ENCODE measurements at places on chromosomes 3 and 15. TPM values are rescaled to one million over a fixed set of nuclear protein-coding genes. Genes with fewer than 3 reads are reported as not detected.

DNA sequence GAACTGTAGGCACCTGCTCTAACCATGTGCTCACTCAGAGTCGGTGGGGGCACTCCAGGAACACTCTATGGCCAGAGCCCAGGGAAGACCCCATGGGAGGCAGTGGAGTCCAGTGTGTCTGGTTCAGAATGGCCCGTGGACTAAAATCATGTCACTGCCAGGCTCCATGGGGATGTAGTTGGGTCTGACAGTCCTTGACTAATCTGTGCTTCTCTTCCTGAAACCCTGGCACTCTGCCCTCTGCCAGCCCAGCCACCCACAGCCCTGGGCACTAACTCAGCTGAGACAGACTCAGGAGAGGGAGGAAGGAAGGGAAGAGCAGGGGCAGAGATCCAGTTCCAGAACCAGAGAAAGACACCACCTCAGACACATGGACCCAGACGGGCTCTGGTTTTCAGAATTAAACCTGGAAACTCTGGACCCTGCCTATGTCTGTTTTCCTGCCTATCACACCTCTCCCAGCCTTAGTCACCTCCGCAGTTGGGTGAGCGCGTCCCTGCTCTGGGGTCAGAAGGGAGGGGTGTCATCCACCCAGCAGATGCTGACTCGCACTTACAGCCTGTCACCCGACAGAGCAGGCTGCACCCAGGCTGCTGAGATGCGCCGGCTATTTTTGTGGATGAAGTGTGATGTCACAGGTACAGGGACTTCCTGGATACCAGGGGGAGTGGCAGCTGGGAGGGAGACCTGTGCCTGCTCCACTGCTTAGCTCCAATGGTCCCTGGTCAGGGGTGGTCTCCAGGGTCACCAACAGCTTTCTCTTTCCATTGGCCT is 56.8 kb upstream of the INSYN1 start:
- DNase-seq, result peak; percentile 64
- H3K4me3 ChIP-seq, result no peak overlapping the region
- H3K36me3 ChIP-seq, result no peaks in the 10 kb centered on the region
- H3K27ac ChIP-seq, result no peak overlapping the region

- no peak overlapping the region for H3K4me3 ChIP-seq
- no peaks in the 10 kb centered on the region for H3K27me3 ChIP-seq
- peaks cover 54% of the 10 kb centered on the region for H3K4me1 ChIP-seq
- peak; percentile 59 for DNase-seq
- H3K27ac ChIP-seq, result peak overlapping the region; percentile 85
These were observed 576.4 kb downstream of the FOXP1 start for GRCh38 chr3:71006810-71007785.

- H3K4me3 ChIP-seq, result no peak overlapping the region
- H3K36me3 ChIP-seq, result peaks cover 8% of the 10 kb centered on the region
- H3K4me1 ChIP-seq, result no peaks in the 10 kb centered on the region
- no peak for DNase-seq
- H3K27ac ChIP-seq, result no peak overlapping the region
These were observed 37.2 kb downstream of the CCK start for GRCh38 chr3:42228796-42229195.

DNA sequence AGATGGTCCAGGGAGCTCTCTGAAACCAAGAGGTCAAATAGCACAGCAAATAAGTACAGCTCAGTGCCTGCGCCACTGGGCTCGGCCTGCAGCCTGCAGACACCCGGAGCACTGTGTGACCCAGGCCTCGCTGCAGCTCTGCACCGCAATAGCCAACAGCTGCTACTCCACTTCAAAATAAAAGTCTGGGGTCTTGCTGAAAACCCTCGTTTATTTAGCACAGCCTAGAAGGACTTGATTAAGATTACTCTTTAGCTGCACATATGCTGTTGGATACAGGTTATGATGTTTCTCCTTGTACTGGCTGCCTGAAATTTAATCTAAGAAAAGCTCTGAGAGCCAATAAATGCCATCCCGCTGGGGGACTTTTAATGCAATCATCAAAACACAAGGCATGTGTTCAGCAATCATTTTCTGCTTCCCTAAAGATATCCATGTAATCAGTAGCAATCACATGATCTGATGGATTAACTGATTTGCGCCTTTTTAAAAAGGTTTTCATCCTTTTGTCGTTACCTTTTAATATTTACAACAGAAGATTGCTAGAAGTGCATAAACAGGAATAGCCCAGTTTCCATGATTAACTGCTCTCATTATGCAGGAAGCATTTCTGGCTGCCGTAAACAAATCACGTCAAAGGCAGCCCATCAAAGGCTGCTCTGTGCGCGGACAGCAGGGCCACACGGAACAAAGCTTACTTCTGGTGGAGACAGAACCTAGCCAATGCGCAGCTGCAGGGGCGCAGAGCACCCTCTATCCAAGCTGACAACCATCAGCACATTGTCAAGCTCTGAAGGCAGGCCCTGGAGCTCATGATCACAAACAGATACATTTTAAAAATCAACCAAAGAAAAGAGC is 58.8 kb downstream of the CLASP2 start:
- peak; percentile 28 for DNase-seq
- H3K4me1 ChIP-seq, result no peaks in the 10 kb centered on the region
- peak overlapping the region; percentile 28 for H3K27ac ChIP-seq
- H3K4me3 ChIP-seq, result peak overlapping the region; percentile 25
- no peaks in the 10 kb centered on the region for H3K27me3 ChIP-seq

LSAMP gene
- total RNA-seq, result 2.0 TPM

- H3K4me1 ChIP-seq, result peaks cover 12% of the 10 kb centered on the region
- H3K4me3 ChIP-seq, result no peak overlapping the region
- DNase-seq, result no peak
These were observed 129.6 kb downstream of the ADAMTS17 start for GRCh38 chr15:100211855-100212850.

SRGAP3 gene
- total RNA-seq, result 15.7 TPM
